Amniotic epithelial cell (primary cell): ENCODE measurements at places on chromosomes 4 and X.

DNA sequence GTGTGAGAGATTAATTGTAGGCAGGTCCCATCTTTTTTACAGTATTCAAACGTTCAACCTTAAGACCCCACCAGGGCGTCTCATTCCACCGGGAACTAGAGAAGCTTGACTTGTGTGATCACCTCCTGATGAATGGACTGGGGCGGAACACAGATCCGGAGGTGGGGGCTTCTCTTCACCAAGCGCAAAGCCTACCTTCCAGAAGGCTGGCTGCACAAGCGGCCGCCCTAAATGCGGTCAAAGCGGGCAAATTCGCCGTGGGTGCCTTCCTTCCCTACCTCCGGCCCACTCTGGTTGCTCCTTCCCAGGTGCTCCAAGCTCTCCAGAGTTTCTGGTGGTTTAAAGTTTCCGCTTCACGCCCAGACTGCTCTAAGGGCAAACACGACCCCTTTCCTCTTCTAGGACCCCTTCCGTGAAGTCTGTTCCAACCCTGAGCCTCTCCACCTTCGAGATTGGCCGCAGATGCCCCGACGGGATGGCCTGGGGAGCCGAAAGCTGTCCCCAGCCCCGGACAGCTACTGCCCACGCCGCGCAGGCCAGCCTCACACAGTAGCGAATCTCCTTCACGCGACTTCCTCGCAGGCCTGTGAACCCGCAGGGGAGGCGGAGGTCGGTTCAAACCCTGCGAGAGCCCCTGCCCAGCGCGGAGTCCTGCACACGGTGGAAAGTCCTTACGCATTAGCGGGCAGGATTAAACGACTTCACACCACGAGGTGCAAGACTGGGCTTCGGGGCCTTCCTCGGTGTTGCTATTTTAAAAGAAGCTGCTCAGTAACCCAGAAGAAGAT is 1.6 kb upstream of the WWC2 start:
- peak; percentile 34 for DNase-seq

DNA sequence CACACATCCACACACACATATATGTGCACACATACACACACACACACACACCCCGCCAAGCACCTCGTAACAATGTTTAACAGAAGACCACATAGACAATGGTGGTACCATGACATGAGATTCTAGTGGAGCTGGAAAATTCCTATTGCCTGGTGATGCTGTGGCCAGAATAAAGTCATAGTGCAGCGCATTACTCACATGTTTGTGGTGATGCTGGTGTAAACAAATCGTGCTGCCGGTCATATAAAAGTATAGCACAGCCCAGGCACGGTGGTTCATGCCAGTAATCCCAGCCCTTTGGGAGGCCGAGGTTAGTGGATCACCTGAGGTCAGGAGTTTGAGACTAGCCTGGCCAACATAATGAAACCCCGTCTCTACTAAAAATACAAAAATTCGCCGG is 275.2 kb downstream of the TRIML1 start:
- DNase-seq, result no peak

- no peak for DNase-seq
Measured at GRCh38 chr4:84799318-84799717, 167.2 kb downstream of the WDFY3 start.

DNA sequence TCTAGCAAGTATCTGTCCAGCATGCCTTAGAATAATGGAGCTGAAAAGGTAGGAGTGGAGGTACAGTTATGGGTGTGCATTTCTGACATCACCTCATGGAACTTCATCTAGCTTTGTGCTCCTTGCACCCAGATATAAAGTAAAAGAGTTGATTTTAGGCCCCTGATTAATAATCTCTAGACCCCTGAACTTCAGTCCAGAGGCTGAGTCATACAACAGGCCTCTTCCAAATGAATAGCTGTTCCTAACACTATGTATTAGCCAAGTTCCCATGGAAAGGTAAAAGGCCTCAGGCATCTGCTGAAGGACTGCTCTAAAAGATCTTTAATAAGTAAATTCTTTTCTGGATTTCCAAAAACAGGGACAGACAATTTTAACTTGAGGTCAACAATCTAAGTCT is 16.2 kb downstream of the TBC1D9 start:
- DNase-seq, result no peak

DNA sequence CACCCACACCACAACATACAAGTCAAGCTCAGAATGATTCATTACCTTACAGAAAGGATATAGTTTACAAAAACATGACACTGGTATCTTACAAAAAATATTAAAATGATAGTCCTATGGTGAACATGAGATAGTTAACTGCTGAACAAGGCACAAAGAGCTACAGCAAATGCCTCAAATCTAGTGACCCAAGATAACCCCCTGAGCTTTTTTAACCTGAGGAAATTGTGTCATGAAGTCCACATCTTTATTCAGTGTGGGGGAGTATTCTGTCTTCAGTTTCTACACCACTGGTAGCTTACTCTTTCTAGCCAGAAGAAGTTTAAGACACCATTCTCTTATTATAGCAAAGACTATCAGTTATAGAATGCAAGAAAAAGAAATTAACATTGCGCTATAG is 218.7 kb downstream of the MAPK10 start:
- peak; percentile 68 for DNase-seq

DNA sequence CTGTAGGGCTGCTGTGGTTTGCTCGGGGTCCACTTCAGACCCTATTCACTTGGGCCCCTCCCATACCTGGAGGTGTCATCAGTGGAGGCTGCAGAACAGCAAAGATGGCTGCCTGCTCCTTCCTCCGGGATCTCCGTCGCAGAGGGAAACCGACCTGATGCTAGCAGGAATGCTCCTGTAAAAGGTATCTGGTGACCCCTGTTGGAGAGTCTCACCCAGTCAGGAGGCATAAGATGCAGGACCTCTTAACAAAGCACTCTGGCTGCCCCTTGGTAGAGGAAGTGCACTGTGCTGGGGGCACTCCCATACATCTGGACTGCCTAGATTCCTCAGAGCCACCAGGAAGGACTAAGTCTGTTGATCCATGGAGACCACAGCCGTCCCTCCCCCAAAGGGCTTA is 296.9 kb downstream of the GRID2 start:
- DNase-seq, result no peak

DNA sequence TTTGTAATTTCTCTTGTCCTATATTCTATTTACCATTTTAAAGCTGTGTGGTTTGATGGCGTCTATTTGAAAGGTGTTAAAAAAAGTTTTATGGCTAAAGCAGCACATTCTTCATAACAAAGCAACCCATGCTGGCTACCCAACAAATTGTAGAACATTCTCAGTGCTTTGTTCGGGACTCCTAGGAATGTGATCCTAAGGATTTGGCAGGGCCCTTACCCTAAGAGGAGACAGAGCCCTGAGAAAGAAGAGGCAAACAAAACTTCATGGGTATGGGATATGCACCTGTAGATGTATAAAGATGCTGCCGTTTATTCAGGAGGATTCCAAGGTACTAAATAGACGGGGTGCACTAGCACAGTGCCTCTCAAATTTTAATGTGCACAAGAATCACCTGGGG is 370.8 kb upstream of the DIPK2B start:
- DNase-seq, result no peak

DNA sequence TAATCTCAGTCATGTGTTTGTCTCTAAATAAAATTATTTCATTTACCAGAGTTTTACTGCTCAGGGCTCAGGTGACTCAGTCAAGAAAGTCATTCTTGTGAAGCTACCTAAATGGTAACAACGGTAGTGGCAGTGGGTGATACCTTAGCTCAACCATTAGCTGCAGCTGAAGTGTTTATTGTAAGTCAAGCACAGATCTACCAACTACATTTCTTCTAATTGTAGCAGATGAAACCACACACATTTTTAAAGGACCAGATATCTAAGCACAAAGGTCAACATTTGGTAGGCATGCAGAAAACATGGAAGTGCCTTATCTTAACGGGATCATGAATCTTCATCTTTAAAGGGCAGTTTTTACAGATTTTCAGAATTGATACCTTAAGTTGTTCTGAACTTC is 79.1 kb downstream of the FAT4 start:
- no peak for DNase-seq

DNA sequence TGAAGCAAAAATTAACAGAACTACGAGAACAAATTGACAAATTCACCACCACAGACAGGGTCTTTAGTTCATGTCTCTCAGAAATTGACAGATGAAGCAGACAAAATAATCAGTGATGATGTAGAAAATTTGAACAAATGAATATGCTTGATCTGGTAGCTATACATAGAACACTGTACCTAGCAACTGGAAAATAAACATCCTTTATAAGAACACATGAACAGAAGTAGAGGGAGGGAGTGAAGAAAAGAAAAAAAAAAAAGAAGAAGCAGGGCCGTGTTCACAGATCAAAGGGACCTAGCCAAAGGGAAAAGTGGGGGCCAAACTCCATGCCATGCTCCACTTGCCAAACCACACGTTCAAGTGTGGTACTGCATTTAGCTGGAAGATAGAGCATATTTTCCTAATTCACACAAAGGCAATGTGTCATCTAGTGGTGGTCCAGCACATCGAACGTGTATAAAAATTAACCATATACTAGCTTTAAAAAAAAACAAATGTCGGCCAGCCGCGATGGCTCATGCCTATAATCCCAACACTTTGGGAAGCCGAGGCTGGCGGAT is 5.6 kb upstream of the THOC2 start:
- no peak for DNase-seq

- DNase-seq, result peak; percentile 76
Measured at GRCh38 chr4:105135785-105136184, 10.9 kb upstream of the TET2 start.

GRCh38 chr4:62399242-62399641 is 1199.1 kb downstream of the ADGRL3 start:
- no peak for DNase-seq

DNA sequence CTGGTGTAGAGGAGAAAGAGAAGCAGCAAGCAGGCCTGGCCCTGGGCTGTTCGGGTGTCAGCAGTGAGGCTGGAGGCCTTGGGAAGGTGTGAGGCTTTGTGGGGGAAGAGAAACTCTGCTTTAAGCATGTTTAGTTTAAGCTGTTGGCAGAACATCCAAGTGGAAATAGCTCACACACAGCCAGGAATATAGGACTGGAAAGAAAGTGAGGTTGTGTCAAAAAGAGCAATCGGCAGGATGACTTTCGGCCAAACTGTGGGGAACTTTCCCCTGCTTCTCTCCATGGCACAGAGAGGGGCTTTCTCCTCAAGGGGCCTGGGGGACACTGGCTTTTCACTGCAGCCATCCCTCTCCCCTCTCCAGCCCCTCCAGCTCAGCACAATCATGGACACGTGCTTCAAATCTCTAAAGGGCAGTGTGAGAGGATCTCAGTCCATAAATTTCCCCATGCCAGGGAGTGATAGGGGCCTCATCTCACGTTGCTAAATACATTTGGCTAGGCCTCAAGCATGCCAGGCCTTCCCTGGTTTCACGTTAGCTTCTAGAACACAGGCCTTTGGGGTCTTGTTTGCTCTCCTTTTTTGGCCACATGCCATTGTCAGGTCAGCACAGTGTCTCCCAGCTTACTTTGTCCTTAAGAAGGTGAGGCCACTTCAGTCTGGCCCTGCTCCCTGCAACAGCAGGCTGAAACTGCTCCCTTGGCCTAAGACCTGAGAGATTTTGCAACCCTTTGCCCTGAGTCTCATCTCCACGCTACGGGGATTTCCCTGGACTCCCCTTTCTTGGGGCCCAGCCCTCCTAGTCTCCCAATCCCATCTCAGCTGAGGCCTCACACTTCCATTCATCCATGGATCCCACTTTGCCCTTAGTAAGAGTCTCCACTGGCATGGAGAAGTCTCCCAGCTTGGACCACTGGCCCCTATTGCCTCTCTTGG is 8.3 kb upstream of the CITED1 start:
- peak; percentile 15 for DNase-seq

GRCh38 chrX:129679901-129680300 is 25.1 kb upstream of the APLN start:
- DNase-seq, result no peak

- peak; percentile 81 for DNase-seq
Measured at GRCh38 chrX:39705290-39705689, 392.5 kb downstream of the BCOR start.

GRCh38 chr4:149910604-149911350 is 95.1 kb upstream of the IQCM start:
- DNase-seq, result no peak

DNA sequence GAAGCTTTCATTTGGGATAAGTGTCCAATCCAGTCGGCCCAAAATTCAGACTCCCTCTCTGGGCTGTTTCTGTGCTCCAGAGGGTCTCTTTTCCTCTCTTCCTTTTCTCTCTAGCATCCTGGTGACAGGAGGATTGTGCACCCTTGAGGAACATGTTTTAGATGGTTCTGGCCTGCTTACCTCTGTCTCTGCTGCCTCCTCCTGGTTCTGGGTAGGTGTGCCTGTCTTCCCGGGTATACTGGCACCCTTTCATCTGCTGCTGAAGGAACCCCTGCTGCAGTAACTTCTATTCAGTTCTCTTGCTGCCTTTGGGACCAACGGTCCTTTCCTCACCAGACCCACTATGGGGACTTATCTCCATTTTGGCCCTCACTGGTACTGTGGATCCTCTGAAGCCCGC is 53.2 kb downstream of the HMGB2 start:
- DNase-seq, result no peak

GRCh38 chr4:97152149-97152548 is 991.1 kb downstream of the STPG2 start:
- DNase-seq, result no peak

GRCh38 chrX:155251391-155251790 is 12.9 kb downstream of the RAB39B start:
- no peak for DNase-seq

DNA sequence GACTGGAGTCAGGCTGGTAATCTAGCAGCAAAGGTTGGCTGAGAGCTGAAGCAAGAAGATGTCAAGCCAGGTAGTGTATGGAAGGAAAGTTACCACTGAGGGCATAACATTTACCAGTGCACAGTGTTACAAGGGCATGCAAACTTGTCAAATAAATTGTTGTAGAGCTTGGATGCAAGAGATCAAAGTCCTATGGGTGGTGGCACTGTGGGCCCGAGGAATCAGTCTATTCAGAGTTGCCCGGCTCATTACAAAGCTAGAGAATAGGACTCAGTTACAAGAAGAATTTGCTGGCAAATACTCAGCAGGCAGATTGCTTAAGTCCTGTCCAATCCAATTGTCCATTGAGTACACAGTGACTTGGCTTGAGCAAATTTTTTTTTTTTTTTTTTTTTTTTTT is 2043.8 kb downstream of the ARAP2 start:
- DNase-seq, result no peak

- DNase-seq, result no peak
Measured at GRCh38 chr4:3519468-3520264, 12.6 kb downstream of the LRPAP1 start.
